ENCODE measurements at places on chromosomes 16 and 17.
A peak's percentile ranks its signal among the peaks of the same experiment; 100 is the strongest.

- DNase-seq, result no peak
These were observed 129.1 kb downstream of the MYO1D start for GRCh38 chr17:32747856-32748255.

GRCh38 chr16:89476379-89476778 lies 14.0 kb downstream of the ANKRD11 start:
- no peak for DNase-seq

DNA sequence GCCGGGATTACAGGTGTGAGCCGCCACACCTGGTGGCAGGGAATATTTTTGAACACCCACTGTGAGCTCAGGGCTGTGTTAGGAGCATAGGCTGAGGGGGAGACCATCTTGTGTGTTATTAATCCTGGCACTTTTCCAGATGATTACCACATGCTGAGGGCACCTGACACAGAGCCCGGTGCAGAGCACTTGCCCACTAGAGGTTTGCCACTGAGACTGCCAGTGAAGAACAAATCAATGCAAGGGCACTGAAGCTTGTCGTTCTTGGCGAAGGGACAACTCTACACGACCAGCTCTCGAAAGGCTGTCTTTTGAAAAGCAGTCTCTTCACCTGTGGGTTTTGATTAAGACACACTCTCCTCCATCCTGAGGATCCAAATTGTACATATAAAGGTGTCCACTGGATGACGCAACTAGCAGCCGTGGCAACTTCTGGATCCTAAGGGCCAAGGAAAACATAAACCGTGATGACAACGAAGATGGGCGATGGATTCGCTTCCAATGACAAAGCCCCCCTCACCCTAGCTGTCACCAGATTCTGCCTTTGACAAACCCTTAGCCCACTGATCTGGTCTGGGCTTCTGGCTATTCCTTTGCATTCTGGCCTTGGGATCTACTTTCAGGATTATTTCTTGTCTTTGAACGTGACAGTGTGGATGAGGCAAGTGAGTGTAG lies 28.7 kb downstream of the WIPI1 start:
- DNase-seq, result no peak

DNA sequence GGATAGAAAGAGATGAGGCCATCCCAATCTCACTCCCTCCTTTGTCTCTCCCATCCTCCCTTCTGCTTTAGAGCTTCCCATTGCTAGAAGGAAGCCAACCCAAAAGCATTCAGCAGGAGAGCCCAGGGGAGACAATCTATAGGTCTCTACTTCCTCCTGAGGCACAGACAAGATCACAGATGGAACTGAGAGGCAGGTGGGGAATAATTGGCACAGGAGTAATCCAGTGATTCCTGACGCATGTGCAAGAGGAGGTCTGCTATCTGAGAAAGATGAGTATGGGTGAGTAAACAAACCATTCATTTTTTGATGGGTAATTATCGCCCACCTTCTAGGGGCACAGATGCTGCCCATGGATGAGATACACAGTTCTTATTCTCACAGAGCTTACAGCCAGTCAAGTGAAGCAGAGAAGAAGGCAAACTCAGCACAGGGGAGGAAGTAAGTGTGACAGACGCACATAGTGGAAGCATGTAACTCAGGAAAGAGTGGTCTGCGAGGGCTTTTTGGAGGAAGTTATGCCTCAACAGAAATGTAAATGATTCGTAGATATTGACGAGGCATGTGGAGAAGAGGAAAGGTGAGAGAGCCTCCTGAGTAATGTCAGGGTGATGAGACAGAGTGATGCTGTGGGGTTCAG lies 88.9 kb upstream of the HLF start:
- DNase-seq, result no peak

DNA sequence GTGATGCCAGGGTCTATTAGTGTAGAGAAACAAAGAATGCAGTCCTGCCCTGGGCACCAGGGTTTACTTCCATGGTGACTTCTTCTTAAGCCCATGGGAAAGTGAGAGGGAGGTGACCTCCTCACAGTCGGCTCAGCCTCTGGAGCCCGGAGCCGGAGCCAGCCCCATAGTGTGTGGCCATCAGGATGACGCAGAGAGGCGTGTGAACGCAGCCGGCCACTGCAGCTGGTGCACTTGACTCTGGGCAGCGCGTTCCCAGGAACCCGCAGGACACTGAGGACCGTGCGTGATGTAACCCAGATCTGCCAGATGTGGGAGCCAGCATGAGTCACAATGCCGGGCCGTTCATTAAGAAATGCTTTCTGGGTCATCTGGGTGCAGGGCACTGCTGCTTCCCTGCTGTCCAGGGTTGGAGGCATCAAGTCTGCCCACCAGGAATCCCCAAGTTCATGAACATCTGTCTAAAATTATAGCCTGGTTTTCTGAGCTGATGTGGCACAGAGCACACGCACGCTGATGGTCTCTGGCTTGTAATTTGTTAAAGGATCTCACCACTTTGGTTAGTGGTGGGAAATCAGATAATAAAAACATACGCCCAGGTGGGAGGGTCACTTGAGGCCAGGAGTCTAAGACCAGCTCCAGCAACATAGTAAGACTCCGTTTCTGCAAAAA lies 114.1 kb downstream of the PITPNC1 start:
- no peak for DNase-seq

DNA sequence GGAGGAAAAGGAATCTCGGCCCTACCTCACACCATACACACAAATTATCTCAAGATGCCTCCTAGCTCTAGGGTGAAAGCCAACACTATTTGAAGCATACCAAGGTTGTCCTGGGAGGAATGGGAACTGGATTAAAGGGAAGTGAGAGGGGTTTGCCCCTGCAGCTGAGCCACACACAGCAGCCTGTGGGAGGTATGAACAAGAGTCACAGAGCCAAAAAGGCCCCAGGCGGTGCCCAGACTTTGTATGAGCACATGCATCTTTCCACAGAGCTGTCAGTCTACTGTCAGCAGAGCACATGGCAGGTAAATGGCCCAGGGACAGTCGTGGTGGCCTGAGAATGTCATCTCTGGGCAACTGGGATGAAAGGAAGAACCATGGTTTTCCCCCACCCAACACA lies 31.0 kb upstream of the RCVRN start:
- no peak for DNase-seq

DNA sequence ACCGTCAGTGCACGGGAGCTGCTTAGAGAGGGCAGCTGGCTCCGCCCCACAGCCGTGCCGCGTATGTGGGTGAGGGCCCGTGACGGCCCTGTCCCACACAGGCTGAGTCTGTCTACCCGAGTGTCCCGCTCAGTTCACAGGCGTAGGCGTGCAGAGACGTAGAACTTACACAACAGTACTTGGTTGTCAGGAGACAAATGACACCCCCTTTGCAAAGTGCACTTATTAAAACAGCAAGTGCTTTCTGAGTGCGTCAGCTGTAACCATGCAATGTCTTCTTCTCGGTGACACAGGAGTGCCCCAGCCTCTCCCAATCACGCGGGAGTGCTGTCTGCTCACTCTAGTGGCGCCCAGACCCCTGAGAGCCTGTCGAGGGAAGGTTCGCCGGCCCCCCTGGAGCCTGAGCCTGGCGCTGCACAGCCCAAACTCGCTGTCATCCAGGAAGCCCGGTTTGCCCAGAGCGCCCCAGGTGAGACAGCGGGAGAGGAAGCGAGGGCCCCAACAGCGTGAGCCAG lies 64.2 kb downstream of the FOXK2 start:
- DNase-seq, result no peak

GRCh38 chr16:49183911-49184310 lies 97.7 kb downstream of the CBLN1 start:
- DNase-seq, result peak; percentile 33

DNA sequence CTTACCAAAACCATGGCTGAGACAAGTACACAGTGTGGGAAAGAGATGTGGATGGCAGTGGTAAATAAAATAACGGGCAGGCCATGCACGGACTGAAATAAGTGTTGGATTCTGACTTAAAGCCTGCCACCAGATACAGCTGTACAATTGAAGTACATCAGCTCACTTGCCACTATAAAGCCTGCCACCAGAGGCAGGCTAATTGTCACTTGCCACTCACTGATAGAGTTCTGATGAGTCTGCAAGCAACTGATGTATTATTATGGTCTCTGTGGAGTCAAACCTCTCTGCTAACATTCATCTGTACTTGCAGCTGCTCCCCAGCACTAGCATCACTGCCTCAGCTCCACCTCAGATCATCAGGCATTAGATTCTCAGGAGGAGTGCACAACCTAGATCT lies 93.0 kb downstream of the CYTH1 start:
- no peak for DNase-seq

GRCh38 chr17:78306913-78307312 lies 53.0 kb downstream of the SOCS3 start:
- DNase-seq, result no peak

- DNase-seq, result no peak
These were observed 8.5 kb downstream of the PECAM1 start for GRCh38 chr17:64382061-64382583.

Measured in MM.1S (cell line).